Fibroblast of skin of left biceps (primary cell): ENCODE measurements at places on chromosomes 2 and 18.
A peak's percentile ranks its signal among the peaks of the same experiment; 100 is the strongest.

GRCh38 chr2:6952101-6952500 lies 34.9 kb downstream of the RNF144A start:
- DNase-seq: peak; percentile 49

- peak; percentile 40 for DNase-seq
Observed at GRCh38 chr18:57806978-57807285, 3.8 kb upstream of the ATP8B1 start.

DNA sequence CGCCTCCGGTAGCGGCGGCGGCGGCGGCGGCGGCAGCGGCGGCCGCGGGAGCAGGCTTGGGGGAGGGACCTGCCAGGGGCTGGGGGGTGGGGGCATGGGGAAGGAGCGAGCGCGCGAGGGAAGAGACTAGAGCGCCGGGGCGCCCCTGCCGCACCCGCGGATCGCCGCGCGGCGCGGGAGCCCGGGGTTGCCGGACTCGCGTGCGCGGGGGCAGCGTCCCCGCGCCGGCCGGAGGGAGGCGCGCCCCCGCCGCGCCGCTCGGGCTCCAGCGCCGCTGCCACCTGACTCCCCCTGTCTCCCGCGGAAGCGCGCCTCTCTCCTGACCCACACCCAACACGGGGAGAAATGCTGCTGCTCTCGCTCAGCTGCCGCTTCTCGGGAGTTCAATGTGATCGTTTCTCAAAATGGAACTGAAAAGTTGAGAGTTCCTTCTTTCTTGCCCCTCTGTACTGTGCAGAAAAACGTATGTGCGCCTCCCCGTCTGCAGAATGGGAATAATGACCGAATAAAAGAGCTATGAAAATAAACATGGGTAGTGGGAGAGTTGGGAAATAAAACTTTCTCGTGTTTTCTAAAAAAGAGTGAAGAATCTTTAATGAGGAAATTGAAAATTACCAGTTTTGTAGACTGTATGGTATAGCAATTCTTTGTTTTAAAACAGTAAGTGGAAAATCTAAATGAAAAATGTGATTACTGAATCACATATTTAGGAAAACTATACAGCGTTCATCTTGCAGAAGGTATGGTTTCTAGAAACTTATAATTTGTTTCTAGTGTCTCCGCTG lies 455 bp upstream of the TLK1 start:
- no peak for DNase-seq

DNA sequence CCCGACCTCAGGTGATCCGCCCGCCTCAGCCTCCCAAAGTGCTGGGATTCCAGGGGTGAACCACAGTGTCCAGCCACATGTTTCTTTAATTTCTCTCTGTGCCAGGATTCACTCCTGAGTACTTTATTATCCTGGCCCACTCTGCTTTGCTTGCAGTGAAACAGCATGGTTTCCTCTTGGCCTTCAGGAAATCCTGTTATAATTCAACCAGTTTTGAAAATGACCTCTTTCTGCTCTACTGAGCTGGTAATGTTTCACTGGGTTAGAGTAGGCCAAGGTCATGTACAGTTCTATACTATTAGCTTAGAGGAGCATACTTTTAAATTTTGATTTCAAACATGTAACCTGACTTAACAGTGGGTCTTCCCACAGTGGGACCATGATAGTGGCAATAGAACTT lies 90.6 kb upstream of the PELI1 start:
- no peak for DNase-seq

GRCh38 chr2:207051385-207051965 lies 112.2 kb downstream of the CPO start:
- DNase-seq: no peak

DNA sequence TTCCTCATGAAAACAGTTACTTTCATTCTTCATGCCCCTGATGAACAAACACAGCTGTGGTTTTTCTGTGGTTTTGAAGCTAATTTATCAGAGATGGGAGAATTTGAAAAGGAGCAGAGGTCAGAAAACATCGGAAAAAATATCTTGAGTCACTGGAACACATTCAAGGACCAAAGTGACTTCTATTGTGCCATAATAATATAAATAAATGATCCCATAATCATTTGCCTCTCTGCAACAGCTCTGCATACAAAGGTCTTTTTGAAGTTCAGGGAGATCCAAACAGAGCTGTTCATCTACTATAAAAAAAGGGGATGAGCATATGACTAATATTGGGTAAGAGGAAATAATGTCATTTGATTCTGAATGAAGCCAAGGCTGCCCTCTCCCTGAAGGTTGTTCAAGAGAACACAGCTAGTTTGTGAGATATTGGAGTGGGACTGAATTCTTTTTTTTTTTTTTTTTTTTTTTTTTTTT lies 201.3 kb upstream of the GALNT5 start:
- DNase-seq: no peak

DNA sequence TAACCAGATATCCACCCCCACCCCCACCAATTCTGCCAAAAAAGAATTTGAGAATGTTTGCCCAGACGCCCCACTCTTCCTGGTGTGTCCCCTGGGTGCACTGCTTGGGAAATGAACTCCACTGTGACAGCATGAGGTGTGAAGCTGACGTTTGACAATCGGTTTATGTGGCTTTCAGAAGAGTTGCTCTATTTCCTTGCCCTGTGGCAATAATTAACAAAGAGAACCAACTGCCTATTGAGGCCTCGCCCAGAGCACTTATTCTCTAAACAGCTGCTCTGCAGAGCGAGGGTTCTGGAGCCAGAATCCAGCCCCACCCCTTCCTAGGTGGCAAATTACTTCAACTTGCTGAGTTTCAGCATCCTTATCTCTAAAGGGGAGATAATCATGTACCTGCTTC lies 115.8 kb upstream of the SIX3 start:
- DNase-seq: no peak

GRCh38 chr18:50869150-50869549 lies 9.8 kb upstream of the ME2 start:
- DNase-seq: no peak

DNA sequence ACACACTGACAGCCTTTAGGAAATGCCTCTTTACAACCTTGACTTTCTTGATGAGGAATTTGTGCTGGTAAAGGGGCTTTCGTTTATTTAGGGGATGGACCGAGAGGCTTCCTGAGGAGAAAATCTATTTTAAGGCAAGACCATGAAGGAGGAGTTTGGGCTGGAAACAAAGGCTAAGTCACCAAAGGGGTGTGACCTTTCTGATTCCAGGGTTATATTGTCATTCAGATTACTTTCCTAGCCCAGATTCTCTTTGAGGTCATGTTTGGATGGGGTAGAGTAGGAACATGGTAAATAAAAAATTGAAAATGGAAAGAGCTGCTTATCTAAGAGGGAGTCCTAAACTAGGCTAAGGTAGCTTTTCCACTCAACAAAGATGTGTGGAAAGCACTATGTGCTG lies 77.1 kb upstream of the UGP2 start:
- no peak for DNase-seq

DNA sequence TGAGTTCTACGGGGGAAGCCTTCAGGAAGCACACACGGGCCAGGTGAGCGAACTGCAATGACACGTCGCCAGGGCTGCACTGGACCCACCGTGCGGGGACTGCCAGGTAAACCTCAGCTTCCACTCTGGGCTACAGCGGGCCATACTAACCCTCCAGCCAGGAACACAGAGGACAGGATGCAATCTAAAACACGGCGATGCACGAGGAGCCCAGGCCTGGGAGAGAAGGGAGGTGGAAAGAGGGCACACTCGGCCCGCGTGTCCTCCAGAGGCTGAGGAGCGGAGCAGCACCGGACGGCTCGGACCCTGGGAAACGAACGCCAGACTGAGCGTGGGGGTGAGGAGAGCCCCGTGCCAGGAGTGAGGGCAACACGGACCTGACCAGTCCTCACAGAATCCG lies 69.3 kb downstream of the HDAC4 start:
- no peak for DNase-seq
